ENCODE measurements at places on chromosomes 5 and 9.

DNA sequence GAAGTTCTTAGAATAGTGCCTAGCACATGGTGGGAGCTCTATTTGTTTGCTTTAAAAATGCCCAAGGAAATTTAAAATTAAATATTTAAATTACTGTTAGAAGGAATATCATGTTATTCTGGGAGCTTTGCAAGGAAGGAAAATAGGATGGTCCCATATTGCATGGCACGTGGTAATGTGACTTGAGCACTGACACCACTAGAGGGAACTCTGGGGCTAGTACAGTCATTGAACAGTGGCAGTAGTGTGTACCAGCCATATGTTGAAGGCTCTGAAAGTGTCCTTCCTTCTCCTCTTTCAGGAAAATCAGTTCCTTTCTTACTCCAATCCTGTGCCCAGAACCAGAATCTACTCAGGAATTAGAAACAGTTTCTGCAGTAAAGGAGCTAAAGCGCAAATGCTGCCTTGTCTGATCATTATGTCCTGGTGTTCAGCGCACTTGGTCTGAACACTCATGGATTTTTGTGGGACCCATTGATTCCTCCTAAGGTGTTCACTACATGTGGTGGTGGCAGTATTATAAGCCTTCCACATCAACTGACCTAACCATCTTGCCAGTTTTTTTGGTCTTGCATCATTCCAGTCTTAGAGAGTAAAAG, 54.1 kb downstream of the GDA start:
- DNase-seq, result peak; percentile 28

DNA sequence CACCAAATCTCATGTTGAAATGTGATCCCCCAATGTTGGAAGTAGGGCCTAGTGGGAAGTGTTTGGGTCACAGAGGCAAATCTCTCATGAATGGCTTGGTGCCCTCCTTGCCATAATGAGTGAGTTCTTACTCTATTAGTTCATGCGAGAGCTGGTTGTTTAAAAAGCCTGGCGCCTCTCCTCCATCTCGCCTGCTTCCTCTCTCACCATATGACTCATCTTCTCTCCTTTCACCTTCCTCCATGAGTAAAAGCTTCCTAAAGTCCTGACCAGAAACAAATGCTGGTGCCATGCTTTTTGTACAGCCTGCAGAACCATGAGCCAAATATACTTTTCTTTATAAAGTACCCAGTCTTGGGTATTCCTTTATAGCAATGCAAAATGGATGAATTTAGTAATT, 20.9 kb upstream of the ARHGAP26 start:
- DNase-seq, result peak; percentile 64

GRCh38 chr5:76145945-76146344, 62.8 kb downstream of the SV2C start:
- peak; percentile 49 for DNase-seq

GRCh38 chr9:109641372-109641659, 138.7 kb upstream of the PALM2AKAP2 start:
- no peak for DNase-seq

DNA sequence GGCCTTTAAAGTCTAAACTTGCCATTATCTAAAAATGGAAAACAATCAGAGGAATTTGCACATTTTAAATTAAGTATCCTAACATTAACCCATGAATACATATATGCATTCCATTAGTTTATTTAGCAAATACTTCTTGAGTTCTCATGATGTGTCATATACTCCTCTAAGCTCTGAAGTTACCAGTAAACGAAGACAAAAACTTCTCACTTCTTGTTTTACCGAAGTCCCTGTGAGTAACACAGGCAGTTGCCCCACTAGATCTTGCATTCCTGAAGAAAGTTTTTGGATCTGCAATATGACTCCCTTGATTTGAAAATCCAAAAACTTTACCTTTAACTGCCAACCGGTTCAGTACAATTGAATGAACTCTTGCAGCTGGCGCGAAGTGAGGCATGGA, 439.0 kb upstream of the MPDZ start:
- DNase-seq, result no peak

DNA sequence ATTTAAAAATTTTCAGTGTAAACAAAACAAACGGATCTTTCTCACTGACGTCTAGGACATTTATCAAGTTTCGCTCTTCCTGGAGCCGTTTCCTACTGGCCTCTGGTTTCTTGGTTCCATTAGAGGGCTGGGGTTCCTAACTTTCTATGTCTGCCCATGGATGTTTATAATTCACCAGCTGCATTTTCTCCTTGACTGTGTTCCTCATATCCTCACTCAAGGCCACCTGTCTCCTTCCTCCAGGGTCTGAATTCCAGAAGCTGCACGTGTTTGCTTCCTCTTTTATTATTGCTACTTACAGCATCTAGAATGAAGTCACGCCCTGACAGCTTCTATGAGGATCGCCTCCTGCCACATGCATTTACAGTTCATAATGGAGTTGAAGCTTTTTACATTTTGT, 74.1 kb upstream of the BASP1 start:
- DNase-seq, result no peak

DNA sequence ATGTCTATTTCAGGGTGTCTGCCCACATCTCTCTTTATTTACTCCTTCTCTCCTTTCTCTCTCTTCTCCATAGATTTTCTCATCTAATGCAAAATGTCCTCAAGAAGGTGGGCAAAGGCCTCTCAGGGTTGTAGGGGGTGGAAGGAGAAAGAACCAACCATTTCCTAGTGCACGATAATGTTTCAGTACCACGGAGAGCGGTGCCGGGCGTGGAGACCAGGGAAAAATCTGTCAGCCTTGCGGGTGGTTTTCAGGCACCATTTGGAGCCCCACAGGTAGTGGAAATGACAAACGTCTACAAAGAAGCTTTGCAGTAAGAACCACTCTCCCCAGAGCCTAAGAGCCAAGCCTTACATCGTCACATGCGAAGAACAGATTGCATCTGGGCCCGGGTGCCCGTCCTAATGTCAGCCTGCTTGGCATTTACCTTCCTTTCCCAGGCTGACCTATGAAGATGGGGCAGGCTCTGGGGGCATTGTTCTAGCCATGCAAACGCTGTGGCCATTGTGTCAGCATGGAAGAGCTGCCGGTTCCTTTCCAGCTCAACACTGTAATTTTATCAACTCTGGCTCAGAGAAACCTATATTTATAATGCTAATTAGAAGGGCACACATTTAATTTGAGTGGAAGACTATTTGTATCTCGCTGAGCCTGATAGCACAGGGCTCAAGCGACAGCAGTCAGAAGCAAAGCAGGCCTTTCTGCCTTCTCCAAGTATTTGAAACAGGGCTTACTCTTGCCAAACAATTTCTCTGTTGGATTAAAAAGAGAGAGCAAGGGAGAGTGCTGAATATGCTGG, 430.1 kb upstream of the WWC1 start:
- DNase-seq, result peak; percentile 8

DNA sequence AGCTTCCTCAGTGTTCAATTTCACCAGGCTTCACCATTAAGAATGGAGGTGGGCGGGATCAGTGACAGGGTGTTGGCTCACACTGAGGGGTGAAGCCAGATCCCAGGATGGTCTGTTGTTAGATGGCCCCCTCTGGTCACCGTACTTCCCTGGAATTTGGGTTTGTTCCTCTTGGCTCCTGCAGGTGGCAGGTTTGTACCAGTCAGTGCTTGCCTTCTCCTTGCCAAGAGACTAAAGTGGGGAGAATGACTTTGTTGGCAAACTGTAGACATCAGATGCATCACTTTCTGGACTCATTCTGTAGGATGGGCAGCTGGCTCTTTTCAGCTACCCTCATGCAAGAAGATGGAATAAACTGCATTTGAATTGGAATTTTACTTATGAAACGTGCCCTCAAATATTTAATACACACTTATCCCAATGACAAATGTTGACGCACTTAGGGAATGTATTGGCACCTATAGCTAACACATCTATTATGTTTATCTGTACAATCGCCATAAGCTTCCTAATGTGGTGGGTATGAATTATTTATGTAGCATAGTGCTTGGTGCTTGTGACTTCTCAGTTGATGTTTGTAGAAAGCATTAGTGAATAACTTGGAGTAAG, 31.4 kb upstream of the ANKRD55 start:
- DNase-seq, result peak; percentile 65

DNA sequence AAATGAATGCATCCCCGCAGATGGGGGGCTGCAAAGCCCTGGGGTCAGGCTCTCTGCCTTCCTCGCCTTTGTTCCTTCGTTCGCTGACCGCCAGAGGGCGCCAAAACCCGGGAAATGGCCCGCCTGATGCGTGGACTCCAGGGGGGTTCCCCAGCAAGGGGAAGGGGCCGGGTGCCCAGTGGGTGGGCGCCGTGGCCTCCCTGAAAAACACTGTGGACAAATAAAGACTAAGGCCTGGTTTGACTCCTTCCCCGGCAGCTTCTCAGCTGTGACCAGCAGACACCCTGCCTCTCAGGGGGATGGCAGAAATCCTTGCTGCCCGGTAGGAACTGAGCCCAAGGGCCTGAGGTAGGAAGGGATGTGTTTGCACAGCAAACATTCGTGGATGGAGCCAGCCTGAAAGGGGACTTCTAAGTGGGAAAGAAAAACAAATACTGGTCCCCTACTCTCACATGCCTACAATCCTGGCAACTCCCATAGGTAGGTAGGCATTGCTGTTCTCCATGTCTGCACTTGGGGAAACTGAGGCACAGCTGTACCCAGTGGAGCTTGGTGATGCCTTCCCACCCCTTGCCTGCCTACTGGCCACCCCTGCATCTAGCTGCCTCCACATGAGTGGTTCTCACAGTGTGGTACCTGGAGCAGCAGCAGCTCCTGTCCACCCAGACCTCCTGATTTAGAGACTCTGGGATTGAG, 57.7 kb downstream of the DUSP1 start:
- DNase-seq, result peak; percentile 44

DNA sequence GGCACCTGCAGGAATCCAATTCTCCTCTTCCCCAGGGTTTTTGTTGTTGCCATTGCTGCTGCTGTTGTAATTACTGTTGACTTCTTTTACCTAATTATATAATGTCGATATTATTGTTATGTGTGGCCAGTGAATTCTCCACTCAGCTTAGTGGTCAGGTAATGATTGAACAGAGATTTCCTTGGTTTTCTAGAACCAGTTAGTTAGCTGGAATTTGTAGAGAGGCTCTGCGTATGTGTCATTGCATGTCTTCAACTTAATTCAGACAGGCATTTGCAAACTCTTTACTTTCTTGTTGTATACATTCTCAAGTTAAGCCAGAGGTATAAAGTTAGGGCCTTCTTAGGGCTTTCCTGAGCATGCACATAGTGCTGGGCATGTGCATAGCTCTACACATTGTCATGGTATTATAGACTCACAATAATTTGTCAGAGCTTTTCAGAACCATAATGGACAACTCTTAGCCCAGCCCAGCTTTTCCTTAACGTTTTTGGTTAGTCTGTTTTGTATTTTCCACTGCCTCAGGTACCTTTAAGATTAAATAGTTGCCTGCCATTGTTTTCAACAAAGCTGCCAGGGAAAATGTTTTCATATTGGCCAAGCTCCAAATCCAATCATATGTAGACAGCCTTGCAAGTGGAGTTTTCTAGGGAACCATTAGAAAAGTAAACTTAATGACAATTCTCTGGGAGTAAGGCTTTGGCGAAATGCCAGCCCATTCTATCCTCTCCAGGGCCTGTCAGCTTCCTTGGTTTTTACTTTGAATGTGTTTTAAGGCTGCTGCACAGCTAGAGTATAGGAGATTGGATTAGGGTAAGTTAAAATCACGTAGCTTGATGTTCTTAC, 68.1 kb downstream of the UBE2R2 start:
- DNase-seq, result no peak

DNA sequence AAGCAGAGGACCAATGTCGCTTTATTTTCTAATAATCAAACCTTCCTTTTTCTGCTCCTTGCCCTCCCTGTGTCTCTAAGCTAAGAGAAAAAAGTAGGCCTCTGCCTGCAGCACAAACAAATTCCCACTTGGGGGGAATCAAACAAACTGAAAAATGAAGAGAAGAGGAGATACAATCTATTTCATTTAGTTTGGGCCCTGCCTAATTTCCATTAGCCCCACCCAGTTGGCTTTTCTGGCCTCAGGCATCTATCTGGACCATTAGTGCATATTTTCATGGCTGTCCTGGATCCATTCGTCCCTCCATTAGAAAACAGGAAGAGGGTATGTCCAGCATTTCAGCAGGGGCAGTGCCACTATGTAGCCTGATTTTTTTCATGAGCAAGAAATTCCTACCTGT, 72.9 kb downstream of the EBF1 start:
- DNase-seq, result no peak

GRCh38 chr9:110738982-110739381, 70.4 kb downstream of the MUSK start:
- no peak for DNase-seq

- no peak for DNase-seq
These were observed 3.7 kb downstream of the HABP4 start for GRCh38 chr9:96453625-96454024.

GRCh38 chr5:151270599-151270998, 17.6 kb downstream of the GM2A start:
- DNase-seq, result no peak

DNA sequence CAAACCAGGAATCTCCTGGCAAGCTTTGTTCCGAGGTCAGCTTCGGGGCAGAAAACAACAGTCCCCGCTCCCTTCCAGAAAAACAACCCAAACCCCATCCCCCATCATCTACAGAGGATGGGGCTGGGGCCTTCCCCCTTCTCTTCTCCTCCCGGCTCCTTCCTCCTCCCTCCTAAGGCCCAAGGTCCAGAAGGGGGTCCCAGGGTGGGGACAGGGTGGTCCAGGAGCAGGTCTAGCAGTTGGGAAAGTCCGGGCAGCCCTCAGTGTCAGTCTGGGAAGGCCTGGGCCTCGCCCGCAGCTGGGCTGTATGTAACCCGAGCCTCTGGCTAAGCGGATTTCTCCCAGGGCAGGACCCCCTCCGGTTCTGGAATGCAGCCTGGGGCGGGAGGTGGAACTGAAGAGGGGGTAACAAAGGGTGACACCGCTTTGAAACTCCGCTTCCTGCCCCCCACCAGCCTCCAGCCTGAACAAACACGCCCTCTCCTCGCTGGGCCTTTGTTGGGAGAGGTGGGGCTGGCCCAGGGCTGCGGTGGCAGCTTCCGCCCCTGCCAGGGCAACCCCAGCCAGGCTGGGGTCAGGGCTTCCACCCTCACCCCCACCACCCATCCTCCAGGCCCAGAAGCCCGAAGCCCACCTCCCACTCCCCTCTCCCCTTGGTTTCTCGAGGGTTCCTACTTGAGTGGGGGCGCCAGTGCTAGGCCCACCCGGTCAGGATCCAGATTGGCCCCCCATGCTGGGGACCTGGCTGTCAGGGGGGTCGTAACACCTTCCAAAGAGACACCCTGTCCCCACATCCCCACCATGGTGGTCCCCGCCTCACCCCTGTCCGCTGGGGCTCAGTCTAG, 63.5 kb downstream of the C9orf50 start:
- DNase-seq, result no peak

- DNase-seq, result no peak
These were observed 25.6 kb upstream of the GSN start for GRCh38 chr9:121242219-121242958.

- no peak for DNase-seq
These were observed 82.0 kb upstream of the TRIM32 start for GRCh38 chr9:116605060-116605459.

- DNase-seq, result no peak
These were observed 1.3 kb downstream of the CDO1 start for GRCh38 chr5:115815006-115815692.

Measured in NB4 (cell line).